Activated naive CD4-positive, alpha-beta T cell treated with anti-CD3 and anti-CD28 coated beads, Interleukin-2, amount 10 ng/mL, durations not matched to agents 7 days and 5 days (primary cell): ENCODE measurements at places on chromosomes 5 and 9.

- no peak for DNase-seq
Measured at GRCh38 chr5:142901476-142902185, 131.5 kb downstream of the ARHGAP26 start.

GRCh38 chr5:83965441-83965840 is 244.8 kb upstream of the HAPLN1 start:
- no peak for DNase-seq

DNA sequence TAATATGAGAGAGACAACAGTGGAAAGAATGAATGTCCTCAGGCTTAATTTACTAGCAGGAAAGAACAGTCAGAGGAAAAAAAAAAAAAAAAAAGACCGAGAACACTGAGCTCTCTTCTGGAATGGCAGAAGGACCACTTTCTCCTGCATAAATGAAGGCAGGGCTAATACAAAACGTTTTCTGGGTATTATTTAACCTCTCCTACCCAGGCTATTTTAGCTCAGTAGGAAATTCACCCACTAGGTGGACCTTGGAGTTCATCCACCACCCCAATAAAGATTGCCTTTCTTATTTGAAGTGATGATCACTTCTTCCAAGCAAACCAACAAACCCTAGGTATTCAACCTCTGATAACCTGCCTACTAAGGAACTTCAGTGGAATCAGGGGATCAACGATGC is 3.7 kb downstream of the GLIS3 start:
- DNase-seq = no peak

- DNase-seq = no peak
Measured at GRCh38 chr9:107782381-107782780, 292.8 kb upstream of the KLF4 start.

DNA sequence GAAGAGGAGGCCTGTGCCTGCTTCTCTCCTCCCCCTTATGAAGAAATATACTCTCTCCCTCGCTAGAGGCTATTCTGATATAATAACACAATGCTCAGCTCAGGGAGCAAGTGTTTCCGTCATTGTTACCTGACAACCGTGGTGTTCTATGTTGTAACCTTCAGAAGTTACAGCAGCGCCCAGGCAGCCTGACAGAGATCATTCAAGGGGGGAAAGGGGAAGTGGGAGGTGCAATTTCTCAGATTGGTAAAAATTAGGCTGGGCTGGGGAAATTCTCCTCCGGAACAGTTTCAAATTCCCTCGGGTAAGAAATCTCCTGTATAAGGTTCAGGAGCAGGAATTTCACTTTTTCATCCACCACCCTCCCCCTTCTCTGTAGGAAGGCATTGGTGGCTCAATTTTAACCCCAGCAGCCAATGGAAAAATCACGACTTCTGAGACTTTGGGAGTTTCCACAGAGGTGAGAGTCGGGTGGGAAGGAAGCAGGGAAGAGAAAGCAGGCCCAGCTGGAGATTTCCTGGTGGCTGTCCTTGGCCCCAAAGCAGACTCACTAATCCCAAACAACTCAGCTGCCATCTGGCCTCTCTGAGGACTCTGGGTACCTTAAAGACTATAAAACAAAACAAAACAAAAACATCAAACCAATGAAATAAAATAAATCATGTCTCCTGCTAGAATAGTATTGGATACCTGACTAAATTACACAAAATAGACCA is 1.3 kb downstream of the TMEM174 start:
- no peak for DNase-seq

DNA sequence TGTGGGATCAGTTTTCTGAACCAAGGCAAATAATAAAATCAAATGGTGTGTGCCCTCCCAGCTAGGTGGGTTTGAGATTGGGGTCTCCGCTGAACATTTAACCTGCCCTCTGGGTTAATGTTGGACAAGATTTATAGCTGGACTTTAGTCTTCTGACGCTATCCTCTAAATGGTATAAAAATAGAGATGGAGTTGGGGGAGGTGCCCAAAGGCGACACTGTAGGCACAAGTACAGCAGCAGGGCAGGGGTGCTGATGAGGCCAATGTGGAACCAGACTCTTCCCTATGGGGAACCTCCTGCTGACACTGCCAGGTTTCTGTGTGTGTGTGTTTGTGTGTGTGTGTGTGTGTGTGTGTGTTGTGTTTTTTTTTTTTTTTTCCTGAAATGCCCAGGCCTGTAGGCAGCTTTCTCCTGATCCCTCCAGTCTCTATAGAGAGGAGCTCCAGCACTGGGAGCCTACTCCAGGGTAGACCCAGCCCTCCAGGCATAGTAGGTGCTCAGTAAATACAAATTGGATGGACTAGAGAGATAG is 37.9 kb downstream of the PCDH1 start:
- no peak for DNase-seq

GRCh38 chr9:112699230-112699629 is 18.7 kb downstream of the INIP start:
- peak; percentile 34 for DNase-seq

GRCh38 chr9:84315278-84315877 is 25.2 kb downstream of the SLC28A3 start:
- peak; percentile 68 for DNase-seq

DNA sequence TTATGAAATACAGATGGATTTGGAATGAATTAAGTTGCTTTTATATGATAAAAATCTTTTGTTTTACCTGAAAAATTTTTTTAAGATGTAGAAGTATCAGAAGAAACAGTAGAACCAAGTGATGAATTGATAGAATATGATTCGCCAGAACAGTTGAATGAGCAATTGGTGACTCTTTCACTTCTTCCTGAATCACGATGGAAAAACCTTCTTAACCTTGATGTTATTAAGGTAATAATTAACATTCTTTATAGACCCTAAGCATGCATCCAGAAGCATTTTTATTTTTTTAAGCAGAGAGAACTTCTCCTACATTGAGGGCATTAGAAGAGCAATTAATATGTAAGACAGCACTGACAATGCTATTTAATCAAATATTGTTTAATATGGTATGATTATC is 28.8 kb downstream of the WDR36 start:
- no peak for DNase-seq

DNA sequence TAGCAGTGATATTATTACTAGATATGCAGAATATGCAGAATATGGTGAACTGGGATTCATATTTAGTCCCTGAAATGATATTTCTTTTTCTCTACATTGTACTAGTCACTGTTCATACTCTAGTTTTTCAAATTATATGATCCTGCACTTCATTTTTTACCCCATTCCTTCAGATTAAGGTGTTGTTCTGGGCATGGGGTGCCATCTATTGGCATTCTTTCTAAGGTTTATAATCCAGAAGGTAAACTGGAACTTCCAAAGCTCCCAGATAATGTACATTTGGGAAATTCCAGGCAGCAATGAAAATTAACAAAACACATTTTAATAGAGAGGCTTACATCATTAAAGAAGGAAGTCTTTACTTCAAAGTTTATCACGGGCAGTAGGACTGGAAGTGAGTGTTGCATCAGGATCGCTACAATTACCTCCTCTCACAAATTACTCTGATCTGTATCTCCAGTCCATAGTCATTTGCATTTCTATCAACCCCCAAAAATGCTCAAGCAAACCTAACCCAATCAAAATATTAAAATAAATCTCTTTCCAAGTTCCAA is 12.5 kb downstream of the RFX3 start:
- no peak for DNase-seq

GRCh38 chr9:74847478-74848152 is 40.1 kb downstream of the TRPM6 start:
- no peak for DNase-seq

DNA sequence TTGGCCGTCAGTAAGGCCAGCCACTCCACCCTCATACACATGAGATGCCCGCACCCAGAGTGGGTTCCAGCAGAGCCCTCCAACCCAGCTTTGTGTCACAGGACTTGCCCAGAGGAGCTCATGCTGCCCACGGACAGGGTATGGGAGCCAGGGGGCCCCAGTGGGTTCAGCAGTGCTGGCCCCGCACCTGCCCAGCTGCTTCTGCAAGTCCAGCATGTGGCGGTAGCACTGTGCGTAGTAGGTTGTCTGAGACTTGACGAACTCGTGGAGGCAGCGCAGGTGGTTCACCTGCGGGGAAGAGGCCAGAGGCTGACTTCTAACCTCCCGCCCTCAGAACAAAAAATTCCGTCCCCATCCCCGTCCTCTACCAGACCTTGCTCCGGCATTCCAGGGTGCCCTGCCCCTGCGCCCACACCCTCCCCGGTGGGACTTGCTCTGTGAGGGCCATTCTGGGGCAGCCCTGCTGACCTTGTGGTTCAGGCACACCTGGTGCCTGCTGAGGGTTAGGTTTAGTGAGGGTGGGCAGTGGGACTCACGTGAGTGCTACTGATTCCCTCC is 18.5 kb downstream of the SH3GLB2 start:
- no peak for DNase-seq

- no peak for DNase-seq
Measured at GRCh38 chr9:75054368-75055001, 26.4 kb upstream of the CARNMT1 start.

- peak; percentile 66 for DNase-seq
Measured at GRCh38 chr9:68560071-68560844, 19.6 kb upstream of the TMEM252 start.

DNA sequence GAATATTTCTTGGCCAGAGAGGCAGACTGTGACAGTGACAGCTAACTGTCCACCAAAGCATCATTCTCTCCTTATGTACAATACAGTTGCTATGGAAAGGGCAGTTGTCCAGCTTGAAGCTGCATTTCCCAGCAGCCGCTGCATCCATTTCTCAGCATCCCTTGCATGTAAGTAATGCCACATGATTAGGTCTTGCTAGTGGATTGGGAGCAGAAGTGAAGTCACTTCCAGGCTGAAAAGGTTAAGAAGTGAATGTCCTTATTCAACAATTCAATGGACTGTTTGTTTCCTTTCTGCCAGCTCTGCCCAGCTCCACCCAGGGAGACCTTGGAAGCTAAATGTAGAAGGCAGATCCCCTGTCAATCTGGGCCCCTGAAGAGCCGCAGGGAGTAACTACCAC is 26.1 kb upstream of the RETREG1 start:
- DNase-seq = no peak

DNA sequence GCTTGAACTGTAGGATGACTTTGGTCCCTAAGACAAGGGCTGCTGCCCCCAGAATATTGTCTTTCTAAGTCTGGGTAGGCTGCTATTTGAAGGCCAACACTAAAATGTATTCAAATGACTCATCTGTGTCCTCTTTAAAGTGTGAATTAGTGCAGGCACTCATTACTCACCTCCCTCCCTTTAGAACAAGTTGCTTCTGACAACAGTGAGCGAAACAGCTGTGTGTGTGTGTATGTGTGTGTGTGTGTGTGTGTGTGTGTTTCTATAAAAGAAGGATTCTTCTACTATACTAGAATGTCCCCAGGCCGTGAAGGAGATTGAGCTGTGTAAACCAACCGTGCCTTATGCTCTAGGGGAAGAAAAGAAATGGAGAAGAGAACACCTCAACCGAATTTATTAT is 1337.2 kb downstream of the PTPRD start:
- no peak for DNase-seq

DNA sequence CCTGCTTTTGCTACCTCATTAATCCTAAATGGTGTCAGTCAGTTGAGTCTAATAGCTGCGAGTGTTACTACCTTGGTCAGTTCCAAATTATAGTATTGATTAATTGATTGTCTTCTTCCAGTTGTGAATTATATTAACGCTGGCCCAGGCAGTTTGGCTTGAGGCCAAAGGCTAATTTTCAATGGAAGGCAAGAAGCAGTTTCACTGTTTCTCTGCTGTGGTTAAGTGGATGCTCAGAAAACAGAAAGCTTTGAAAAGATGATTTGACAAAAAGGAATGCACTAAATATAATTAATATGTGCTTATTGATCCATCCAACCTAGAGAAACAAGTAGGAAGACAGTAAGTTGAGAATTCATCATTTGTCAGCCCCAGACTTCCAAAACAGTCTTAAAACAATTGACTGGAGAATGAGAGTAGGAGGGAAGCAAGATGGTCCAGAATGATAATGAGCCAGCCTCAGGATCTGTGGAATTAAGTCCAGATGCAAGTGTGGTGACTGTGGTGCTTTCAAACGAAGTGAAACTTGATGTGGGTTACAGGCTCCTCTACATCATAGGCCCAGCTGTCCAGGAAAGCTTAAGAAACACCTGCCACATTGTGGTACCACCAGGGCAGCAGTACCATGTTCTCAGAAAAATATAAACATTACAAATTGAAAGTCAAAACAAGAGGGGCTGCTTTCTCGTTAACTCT is 1371.0 kb upstream of the DMAC1 start:
- DNase-seq = no peak

- no peak for DNase-seq
Measured at GRCh38 chr5:32261198-32261597, 51.5 kb downstream of the MTMR12 start.

- DNase-seq = peak; percentile 95
Measured at GRCh38 chr5:160421625-160422258, at the start of gene PTTG1. Gene PTTG1 (plus strand): TSS chr5:160421855. CDS start chr5:160422313, 458 bp downstream.

- DNase-seq = no peak
Measured at GRCh38 chr5:78819166-78819565, 165.9 kb downstream of the ARSB start.

DNA sequence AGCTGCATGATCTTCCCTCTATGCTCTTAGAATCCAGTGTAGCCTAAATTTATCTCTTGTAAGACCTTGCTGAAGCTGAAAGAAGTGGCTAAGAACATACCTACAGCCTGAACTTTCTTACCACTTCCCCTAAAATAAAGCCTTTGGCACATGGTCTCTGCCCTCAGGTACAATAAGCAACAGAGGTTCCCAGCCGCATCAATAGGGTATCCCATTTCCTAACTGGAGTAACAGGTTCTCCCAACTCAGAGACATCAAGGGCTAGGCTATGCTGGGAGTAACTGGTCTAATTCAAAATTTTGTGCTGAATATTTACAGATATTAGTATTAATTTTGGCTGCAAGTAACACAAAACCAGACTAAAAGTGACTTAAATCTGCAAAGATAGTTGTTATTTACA is 335.8 kb upstream of the TRPC7 start:
- DNase-seq = no peak

GRCh38 chr5:104612005-104612404 is 1049.4 kb upstream of the NUDT12 start:
- no peak for DNase-seq
